ENCODE measurements at places on chromosomes 3 and 15.

DNA sequence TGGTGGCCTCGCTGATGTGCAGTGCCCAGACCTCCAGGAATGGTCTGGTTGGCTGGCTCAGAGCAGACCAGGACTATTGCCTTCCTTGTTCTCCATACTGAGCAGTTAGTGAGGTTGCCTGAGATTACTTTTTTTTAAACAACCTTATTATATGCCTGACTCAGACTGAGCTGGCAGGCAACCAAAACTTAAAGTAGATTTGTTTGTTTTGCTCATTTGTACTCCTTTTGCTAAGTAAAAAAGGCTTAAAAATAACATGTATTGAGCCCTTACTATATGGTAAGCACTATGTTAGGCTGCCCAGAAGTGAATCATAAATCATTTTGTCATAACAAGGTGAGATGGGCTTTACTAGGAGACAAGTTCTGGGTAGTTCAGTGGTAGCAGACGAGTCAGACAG lies 92.4 kb downstream of the GHSR start:
- no peak for DNase-seq

DNA sequence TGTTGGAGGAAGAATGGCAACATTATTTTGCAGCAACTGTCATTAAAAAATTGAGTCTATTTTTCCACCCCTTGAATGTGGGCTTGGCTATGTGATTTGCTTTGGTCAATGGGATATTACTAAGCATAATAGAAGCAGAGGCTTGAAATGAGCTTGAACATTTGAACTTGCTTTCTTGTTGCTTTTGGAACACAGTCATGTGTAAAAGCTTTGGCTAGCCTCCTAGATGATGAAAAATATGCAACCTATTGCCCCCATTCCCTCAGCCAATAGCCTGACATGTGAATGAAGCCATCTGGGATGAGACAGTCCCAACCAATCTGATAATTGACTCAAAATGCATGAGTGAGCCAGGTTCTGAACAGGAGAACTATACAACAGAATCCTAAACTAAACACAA lies 78.4 kb downstream of the PLSCR2 start:
- DNase-seq = no peak

DNA sequence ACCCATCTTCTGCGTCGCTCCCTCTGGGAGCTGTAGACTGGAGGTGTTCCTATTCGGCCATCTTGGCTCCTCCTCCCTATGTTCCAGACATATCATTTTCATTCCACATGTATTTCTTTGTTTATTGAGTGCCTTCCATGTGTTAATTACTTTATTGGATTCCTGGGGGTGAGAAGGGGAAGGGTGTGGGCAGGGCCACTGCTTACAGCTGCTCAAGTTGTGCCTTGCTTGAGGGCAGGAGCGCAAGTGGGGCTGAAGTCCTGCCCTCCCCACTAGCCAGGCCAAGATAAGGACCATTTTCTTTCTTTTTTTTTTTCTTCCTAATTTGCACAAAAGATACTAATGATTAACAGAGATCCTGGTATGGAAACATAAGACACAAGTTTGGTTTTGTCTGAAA lies 224.8 kb downstream of the LPP start:
- DNase-seq = no peak

DNA sequence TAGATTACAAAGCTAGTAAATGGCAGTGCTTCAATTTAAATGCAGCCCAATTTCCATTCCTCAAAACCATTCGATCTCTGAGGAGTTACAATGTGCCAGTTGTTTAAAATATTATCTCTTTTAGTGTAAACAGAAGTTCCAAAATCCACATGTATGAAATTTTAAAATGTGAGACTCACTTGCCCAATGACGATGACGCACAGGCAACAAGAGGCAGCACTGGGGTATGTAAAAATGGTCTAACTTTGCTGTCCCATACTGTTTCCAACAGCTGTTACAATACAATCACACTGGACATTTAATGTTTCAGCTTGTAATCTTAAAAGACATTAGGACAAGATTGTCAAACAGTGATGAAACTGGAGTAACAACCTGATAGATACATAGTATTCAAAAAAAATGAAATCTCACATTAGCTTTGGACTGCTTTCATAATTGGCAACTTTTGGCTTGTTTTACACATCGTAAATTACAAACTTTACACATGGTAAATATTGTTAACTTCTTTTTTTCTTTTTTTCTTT lies 12.2 kb downstream of the SLTM start:
- no peak for DNase-seq

DNA sequence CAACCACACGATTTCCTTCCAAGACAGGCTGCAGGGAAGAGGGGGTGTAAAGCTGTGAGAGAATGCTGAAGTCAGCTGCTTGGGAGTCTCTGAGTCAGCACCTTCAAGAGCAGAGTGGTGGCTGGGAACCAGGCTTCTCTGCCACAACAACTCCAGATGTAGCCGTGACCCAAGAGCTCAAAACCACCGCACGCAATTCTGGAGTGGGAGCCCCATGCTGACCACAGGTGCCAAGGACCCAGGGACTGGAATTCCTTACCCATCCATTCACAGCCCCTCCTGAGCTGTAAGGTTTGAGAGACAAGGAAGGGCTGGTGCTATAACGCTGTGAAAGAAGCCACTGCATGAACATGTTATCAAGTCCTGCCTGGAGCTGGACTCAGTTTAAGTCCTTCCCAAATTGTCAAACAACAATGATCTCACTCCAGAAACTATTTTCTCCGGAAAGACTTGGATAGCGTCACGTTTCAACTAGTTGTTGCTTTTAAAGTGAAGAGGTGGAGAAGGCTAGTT lies 61.4 kb downstream of the UMPS start:
- DNase-seq = no peak

DNA sequence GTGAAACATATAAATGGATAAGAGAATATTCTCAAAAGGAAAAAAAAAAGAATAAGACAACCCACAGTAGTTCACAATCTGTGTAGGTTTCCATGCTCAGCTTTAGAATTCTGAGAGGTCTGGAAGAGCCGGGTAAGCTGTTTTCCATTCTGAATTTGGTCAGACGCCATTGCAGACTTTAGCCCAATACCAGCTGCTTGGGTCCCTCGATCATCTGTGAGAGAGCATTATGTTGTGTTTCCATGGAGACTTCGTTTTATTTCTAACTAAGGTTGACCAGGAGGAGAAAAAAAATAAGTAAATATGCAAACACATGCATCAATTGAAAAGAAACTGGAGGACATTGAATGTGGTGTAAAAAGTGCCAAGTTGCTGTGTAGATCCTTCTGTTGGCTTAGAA lies 25.5 kb downstream of the KCNAB1 start:
- DNase-seq = no peak

DNA sequence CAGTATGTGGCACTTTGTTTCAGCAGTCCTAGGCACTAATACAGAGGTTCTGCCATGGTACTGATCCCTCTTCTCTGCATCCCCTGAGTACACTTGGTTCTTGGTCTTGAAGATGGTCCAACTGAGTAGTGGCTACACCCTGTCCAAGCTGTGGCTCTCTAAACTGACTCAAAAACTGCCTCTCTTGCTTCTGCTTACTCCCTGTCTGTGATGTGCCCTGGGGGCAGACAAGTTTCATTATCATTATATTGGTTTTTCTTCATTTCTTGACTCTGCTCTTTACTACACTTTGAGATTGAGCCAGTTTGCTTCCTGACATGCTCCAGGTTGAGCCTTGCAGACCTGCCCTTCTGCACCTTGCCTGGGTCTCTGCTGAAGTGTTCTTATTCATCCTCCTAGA lies 18.9 kb upstream of the ST3GAL6 start:
- no peak for DNase-seq

- DNase-seq = no peak
Measured at GRCh38 chr15:27095886-27096624, 125.1 kb downstream of the GABRG3 start.

- no peak for DNase-seq
Measured at GRCh38 chr3:95725770-95726169, 1088.6 kb upstream of the EPHA6 start.

- DNase-seq = no peak
Measured at GRCh38 chr15:95519887-95520286, 810.6 kb upstream of the NR2F2 start.

- no peak for DNase-seq
Measured at GRCh38 chr3:29971895-29972294, 634.5 kb upstream of the TGFBR2 start.

GRCh38 chr15:69848551-69849231 lies 249.0 kb downstream of the TLE3 start:
- no peak for DNase-seq

DNA sequence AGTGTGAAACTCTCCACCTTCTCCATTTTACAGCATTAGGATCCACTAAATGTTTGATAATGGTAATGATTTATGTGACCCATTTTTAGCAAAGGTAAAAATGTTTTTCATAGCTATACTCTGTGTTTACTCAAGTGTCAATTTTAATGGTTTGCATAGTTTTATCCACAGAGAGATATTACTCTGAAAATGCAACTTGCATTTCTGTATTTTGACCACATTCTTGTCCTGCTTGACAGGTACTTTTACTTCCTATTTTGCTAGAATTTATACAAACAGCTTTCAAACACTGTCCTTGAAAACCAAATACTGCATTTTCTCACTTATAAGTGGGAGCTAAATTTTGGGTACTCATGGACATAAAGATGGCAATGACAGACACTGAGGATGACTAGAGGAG lies 62.9 kb downstream of the SERPINI1 start:
- DNase-seq = no peak

- no peak for DNase-seq
Measured at GRCh38 chr3:139975594-139976365, 40.8 kb downstream of the CLSTN2 start.

GRCh38 chr15:47846876-47847275 lies 129.6 kb downstream of the SEMA6D start:
- no peak for DNase-seq

GRCh38 chr15:90174140-90174875 lies 26.8 kb upstream of the SEMA4B start:
- DNase-seq = peak; percentile 79

DNA sequence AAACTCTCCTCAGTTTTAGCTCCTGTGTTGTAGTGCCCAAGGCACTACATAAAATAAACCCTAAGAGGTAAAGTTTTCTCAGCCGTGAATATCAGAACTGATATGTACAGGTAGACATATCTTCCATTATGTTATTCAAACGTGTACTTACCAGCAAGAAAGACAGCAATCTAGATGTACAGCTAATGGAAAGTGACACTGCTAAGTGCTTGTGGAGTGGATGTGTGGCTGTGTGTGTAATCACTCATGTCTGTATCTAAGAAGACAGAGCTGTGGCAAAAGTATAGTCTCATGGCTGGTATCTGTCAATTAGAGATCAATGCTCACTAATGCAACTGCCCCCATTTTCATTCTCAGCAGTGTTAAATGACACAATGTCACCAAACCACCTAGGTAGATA lies 101.3 kb downstream of the FMN1 start:
- DNase-seq = no peak

GRCh38 chr3:19149368-19149767 lies 1.1 kb downstream of the KCNH8 start:
- DNase-seq = no peak

GRCh38 chr15:39364721-39365120 lies 216.2 kb upstream of the THBS1 start:
- DNase-seq = no peak

DNA sequence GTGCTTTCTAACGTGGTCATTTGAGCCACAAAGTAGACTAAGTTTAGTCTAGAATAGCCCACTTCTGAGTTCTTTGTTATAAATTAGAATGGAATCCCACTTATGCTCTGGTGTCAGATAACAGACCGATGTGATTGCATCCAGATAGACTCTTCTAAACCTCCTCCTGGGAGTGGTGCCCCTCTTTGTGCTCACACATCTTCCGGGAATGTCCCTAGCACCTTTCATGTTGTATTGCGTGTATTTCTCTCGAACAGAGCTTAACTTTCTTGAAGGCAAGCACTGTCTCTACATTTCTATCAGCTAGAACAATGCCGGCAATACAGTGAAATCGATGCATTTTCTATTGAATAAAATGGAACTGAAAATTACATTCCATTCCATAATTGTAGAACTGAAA lies 23.0 kb downstream of the CP start:
- no peak for DNase-seq

DNA sequence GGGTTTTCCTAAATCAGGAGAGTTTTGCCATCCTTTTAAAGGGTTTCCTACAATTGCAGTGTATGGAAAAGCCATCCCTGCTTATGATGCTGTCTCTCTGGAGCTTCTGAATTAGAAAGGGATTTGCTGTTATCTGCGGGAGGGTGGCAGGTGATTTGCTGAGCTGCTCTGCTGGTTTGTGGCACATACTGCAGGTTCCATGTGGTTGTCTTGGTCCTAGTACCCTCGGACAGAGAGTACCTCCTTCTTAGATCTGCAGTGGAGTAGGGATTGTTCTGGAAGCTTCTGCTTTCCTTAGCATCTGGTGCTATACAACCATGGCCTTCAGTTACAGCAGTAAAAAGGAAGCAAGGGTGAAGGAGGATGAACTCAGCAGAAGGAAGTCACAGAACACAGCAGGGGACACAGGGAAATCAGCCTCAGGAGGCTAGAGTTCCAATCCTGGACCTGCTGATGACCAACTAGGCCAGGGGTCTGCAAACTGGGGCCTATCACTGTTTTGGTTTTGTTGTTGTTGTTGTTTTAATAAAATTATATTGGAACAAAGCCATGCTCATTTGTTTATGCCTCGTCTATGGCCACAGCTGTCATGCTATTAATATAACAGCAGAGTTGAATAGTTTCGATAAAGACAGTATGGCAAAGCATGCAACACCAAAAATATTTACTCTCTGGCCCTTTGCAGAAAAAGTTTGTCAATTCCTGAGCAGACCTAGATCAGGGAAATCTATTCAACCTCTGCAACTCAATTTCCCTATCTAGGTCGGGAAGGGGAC lies 39.5 kb downstream of the STARD5 start:
- peak; percentile 15 for DNase-seq

- no peak for DNase-seq
Measured at GRCh38 chr3:170848292-170848917, 21.6 kb downstream of the RPL22L1 start.

DNA sequence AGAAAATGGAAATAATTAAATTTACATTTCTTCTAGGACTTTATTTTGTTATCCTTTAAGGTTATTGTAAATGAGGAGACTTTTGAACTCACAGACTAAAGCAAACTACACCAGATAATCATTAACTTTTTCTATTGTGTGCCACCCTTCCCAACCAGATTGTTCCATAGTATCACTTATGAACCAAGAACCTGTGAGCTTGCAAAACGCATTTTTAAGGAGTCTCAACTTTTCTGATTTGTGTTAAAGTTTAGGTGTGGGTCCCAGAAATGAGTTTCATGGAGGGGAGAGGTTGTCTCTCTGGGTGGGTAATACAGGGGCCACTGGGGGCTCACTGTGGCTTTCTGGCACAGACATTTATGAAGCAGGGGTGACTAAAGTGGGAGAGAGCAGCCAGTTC lies 75.7 kb downstream of the IGF1R start:
- DNase-seq = no peak

Data from left forelimb (tissue), 1 donor.